Chondrocyte (in vitro differentiated cells): ENCODE measurements at places on chromosomes 4 and X. TPM values are rescaled to one million over a fixed set of nuclear protein-coding genes. Genes with fewer than 3 reads are reported as not detected.

The PDCL2 gene
- total RNA-seq, result not detected in 3 replicates

DNA sequence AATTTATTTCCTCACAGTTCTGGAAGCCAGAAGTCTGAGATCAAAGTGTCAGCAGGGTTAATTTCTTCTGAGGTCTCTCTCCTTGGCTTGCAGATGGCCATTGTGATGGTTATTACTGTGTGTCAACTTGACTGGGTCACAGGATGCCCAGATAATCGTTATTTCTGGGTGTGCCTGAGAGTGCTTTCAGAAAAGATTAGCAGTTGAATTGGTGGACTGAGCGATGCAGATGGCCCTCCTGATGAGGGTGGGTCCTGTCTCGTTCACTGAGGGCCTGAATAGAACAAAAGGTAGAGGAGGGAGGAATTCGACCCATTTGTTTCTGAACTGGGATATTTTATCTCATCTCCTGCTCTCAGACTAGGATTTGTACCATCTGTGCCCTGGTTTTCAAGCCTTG, 15.7 kb downstream of the SMIM43 start:
- DNase-seq, result no peak

DNA sequence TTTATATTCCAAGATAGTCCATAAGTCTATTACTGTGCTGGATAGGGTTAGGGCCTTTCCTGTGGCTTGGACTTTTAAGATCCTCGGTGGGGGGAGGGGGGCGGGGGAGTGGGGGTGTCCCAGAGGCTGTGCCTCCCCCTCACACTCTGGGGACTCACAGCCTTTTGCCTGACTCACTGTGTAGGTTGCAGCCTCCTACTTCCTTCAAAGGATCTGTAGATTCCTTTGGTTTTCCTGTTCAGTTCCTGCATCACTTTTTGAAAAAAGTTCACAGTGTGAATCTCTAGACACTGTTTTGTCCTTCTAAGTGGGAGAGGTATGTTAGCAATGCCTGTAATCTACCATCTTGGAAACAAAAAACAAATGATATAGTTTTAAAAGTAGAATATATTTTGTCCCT, 999.9 kb downstream of the GLUD2 start:
- DNase-seq, result no peak

The CENPC gene
- total RNA-seq, result 9.7 to 16.3 TPM (median 11.0 TPM) in 3 replicates

- no peak for DNase-seq
Measured at GRCh38 chr4:189304809-189305208, 635.9 kb upstream of the FRG1 start.

GRCh38 chr4:57148831-57149505, 38.8 kb upstream of the IGFBP7 start:
- DNase-seq, result no peak

The NLRP2B gene
- not detected in 3 replicates for total RNA-seq

The SOX3 gene
- total RNA-seq, result not detected in 3 replicates

The JADE3 gene
- total RNA-seq, result 8.2 to 11.7 TPM (median 10.6 TPM) in 3 replicates

- no peak for DNase-seq
Measured at GRCh38 chr4:9964879-9965278, 56.4 kb downstream of the SLC2A9 start.

GRCh38 chrX:76427560-76428242, at the start of gene MAGEE1:
Gene MAGEE1, plus strand, starts transcription at chrX:76427710. Its CDS starts 221 bp downstream, at chrX:76427931.
- DNase-seq, result peak; percentile 94

DNA sequence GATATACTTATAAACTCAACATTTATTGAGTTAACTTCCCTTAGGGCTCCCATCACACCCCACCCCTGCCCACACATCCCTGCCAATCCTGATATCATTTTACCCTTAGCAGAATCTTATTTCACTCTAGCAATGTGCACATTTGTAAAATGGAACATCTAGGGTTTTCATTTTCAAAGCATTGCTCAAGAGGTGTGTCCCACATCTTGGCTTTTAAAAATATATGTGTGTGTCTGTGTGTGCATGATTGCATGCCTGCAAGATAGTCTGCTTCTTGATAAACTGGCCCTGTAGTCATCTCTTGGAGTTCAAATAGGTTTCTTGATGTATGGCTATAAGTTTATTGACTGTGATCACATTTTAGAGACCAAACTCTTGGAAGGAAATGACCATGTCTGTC, 26.4 kb upstream of the EGF start:
- DNase-seq, result no peak
